ENCODE measurements at places on chromosomes 5 and 9.

DNA sequence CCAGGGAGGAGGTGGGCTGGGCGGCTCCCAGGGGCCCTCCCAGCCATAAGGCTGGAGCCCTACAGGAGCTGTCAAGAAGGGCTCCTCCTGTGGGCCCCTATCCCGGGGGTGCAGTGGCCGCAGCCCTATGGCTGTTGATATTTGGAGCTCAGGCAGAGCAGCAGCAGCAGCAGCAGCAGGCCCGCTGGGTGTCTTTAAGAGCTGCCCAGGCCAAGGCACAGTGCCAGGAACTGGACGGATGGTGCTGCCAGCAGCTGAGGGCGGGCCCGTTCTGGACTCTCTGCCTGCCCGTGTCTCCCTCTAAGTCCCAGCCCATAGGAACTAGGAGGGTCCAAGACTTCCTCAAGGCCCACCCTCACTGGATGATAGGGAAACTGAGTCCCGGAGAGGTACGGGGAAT lies 3.6 kb downstream of the AK1 start:
- no peaks in the 10 kb centered on the region for H3K27me3 ChIP-seq
- DNase-seq: no peak
- H3K4me3 ChIP-seq: no peak overlapping the region
- H3K27ac ChIP-seq: no peak overlapping the region
- H3K4me1 ChIP-seq: peaks cover 10% of the 10 kb centered on the region

- H3K4me1 ChIP-seq: peaks cover 6% of the 10 kb centered on the region
- no peaks in the 10 kb centered on the region for H3K27me3 ChIP-seq
- no peak overlapping the region for H3K4me3 ChIP-seq
- no peak overlapping the region for H3K27ac ChIP-seq
Observed at GRCh38 chr5:107602896-107603295, 67.8 kb downstream of the EFNA5 start.

DNA sequence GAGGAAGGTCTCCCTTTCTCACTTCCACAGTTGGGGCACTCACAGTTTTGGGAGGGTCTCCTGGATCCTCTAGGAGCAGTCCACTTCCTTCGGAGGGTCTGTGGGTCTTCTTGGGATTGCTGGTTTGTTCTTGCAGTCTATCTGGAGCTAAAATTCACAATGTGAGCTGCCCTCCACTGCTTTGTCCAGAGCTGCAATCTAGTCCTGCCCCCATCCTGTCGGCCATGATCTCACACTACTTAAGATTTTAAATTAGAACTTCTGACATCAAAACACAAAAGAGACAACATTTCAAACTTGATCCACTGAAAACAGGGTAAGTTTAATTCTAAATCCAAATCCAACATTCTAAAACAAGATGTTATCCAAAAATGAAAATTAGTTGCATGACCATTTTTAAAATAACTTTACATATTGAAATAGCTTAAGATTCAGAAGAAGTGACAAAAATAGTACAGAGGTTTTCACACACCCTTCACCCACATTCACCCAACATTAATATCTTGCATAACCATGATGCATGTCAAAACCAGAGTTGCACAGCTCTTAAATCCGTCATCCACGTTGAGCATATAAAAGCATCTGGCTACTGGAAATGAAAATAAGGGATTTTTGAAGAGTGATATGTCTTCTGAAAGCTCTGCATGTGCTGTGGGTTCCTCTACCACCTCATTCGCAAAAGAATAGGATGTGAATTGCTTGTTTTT lies 113.7 kb upstream of the EPB41L4A start:
- no peaks in the 10 kb centered on the region for H3K4me1 ChIP-seq
- no peak overlapping the region for H3K27ac ChIP-seq
- DNase-seq: no peak
- H3K4me3 ChIP-seq: no peak overlapping the region
- no peaks in the 10 kb centered on the region for H3K27me3 ChIP-seq

GRCh38 chr9:132182314-132183091 lies 20.6 kb downstream of the NTNG2 start:
- no peak for DNase-seq
- no peak overlapping the region for H3K4me3 ChIP-seq
- no peaks in the 10 kb centered on the region for H3K27me3 ChIP-seq
- H3K4me1 ChIP-seq: no peaks in the 10 kb centered on the region

DNA sequence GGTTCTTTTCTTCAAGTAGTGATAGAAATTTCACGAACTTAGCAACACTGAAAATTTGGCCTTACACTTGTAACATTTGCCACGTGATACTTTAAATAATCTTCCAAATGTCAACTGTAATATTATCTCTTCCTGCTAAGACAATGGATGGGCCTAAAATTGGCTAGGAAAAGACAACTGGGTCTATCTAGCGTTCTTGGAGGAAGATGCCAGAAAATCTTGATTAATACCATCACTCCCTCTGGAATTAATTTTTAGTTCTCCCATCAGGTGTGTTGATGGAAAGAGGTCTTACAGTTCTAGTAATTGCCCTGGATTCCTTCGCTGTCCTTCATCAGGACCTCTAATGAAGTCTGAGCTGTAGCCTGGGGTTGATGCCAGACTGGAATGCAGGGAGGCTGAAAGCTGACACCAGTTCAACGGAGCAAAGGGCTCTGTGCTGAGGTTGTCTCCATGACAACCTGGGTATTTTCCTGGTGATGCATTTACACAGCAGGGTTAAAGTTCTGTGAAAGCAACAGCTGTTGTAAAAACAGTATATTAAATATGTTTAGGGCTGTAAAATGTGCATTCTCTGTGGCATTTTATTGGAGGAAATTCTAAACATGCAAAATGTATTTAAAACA lies 92.3 kb downstream of the GAS1 start:
- H3K36me3 ChIP-seq: no peaks in the 10 kb centered on the region
- no peak overlapping the region for H3K4me3 ChIP-seq
- peak; percentile 62 for DNase-seq
- no peaks in the 10 kb centered on the region for H3K27me3 ChIP-seq
- no peak overlapping the region for H3K27ac ChIP-seq

DNA sequence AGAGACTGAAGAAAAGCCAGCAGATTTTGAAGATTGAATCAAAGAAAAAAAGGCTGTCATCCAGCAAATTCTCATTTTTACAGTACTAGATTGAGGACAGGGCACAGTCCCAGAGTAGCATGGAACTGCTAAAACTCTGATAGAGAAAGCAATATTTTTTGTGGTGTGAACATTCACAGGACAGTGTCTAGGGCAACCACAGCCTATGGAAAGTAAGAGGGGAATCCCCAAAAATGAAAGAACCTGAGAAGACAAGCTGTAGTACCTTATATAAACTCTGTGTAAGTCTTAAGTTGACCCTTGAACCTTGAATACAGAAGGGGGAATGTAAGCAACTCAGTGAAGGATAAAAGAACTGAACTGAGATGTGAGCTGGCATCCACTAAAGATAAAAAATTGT lies 540.3 kb downstream of the HINT1 start:
- no peaks in the 10 kb centered on the region for H3K36me3 ChIP-seq
- no peaks in the 10 kb centered on the region for H3K27me3 ChIP-seq
- H3K27ac ChIP-seq: no peak overlapping the region
- no peaks in the 10 kb centered on the region for H3K4me1 ChIP-seq

DNA sequence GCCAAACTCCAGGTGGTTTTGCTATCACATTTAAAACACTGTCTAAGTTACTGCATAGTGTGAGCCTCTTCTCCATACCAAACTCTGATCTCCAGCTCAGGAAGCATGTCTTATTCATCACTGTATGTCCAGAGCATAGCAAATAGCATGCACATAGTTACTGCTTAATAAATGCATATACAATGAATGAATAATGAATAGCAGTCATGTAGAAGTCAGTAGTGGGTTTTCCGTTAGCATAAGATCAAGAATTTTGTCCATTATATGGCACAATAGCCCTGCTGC lies 329.4 kb downstream of the ARRDC3 start:
- 0 out of 2 replicates have a peak, but pooled peaks cover 4% of the 10 kb centered on the region for H3K4me1 ChIP-seq
- H3K27me3 ChIP-seq: no peaks in the 10 kb centered on the region
- DNase-seq: no peak
- no peak overlapping the region for H3K4me3 ChIP-seq
- no peaks in the 10 kb centered on the region for H3K36me3 ChIP-seq
- no peak overlapping the region for H3K27ac ChIP-seq

DNA sequence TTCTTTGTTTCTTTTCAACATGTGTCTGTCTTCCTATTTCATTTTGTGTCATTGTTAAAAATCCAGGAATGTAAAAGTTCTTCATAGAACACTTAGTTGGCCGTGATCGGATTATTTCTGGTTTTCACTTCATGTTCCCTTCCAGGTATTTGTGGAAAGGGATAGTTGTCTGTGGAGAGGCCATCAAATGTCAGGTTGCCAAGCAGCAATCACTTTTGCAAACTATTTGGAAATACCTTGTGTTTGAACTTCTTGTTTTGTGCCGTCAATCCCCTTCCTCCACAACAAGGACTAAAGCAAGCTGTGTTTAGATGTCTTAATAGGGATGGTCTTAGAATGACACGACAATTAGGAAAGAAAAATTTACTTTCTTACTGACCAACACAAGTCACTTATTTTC lies 116.9 kb upstream of the MPDZ start:
- H3K36me3 ChIP-seq: no peaks in the 10 kb centered on the region
- H3K4me1 ChIP-seq: no peaks in the 10 kb centered on the region
- H3K27me3 ChIP-seq: no peaks in the 10 kb centered on the region
- H3K4me3 ChIP-seq: no peak overlapping the region
- H3K27ac ChIP-seq: no peak overlapping the region

GRCh38 chr5:53783624-53784228 lies 223.3 kb downstream of the NDUFS4 start:
- no peak overlapping the region for H3K4me3 ChIP-seq
- DNase-seq: no peak
- H3K36me3 ChIP-seq: no peaks in the 10 kb centered on the region
- no peak overlapping the region for H3K27ac ChIP-seq
- no peaks in the 10 kb centered on the region for H3K27me3 ChIP-seq

DNA sequence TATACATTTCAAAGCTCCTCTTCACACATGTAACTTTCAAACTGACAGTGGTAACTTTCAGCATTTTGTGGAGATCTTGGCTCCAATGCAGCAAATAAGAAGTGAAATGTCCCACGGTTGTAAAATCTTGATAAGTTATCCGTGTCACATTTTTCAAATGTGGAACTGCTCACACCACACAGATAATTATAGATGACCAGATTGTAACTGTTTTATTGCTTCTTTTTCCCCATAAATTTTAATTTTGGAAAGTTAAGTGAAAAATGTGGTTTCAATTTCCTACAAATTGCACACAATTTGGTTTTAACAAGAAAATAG lies 347.1 kb downstream of the EBF1 start:
- no peaks in the 10 kb centered on the region for H3K27me3 ChIP-seq
- DNase-seq: no peak
- H3K4me1 ChIP-seq: no peaks in the 10 kb centered on the region
- H3K4me3 ChIP-seq: no peak overlapping the region

DNA sequence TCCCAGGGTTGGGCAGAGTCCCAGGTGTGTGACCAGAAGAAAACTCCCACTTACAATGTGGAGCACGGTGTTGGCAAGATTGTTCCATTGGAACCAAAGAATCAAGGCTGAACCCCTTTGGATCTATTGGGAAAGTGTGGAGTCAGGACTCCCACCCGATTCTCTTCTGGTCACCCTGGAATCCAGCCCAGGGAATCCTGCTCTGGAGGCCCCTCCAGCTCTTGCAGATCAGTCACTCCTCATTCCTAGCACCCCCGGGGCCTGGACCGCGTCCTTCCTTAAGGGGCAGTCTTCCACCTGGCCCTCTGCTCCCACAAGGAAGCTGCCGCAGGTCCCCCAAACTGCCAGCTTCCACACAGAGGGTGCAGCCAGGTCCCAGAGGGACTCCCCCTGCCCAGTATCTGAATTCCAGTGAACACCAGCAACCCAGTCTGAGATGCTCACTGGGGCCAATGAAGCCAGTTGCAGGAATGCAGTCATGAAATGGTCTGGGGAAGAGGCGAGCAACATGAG lies 170.1 kb downstream of the GADD45G start:
- no peak for DNase-seq
- H3K4me3 ChIP-seq: no peak overlapping the region
- no peaks in the 10 kb centered on the region for H3K36me3 ChIP-seq
- no peaks in the 10 kb centered on the region for H3K27me3 ChIP-seq
- H3K4me1 ChIP-seq: peaks cover 9% of the 10 kb centered on the region

DNA sequence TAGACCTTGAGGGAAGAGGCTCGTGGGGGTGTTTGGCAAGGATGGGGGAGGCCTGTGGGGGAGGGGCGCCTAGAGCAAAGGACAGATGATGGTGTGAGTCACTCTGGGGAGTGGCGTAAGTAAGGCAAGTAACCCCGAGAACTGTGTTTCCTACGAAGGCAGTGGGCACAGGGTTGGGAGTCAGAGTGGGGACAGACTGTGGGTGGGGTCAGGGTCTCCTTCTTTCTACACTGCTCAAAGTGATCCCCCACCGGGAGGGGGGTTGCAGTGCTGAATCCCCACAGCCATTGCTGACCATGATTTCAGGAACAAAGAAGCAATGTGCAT lies 136.8 kb downstream of the TENT4A start:
- no peak for DNase-seq
- H3K27me3 ChIP-seq: no peaks in the 10 kb centered on the region
- H3K4me1 ChIP-seq: no peaks in the 10 kb centered on the region
- no peaks in the 10 kb centered on the region for H3K36me3 ChIP-seq
- H3K27ac ChIP-seq: no peak overlapping the region

DNA sequence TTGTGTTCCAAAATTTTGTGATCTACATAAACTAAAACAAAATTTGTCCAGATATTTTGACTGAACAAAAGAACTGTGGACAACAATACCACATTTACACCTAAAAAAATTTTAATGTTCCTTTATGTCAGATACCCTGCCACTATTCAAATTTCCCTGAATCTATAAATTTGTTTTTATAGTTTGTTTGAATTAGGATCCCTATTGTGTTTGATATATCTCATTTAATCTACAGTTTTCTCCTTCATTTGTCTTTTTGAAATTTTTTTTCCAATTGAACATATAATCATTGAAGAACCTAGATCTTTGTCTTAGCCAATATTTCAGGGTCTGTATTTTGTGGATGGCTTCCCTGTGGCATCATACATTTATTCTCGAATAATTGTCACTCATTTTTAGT lies 5.7 kb downstream of the AGGF1 start:
- H3K4me3 ChIP-seq: no peak overlapping the region
- H3K36me3 ChIP-seq: no peaks in the 10 kb centered on the region
- 0 out of 2 replicates have a peak, but pooled peaks cover 6% of the 10 kb centered on the region for H3K4me1 ChIP-seq
- H3K27me3 ChIP-seq: no peaks in the 10 kb centered on the region

DNA sequence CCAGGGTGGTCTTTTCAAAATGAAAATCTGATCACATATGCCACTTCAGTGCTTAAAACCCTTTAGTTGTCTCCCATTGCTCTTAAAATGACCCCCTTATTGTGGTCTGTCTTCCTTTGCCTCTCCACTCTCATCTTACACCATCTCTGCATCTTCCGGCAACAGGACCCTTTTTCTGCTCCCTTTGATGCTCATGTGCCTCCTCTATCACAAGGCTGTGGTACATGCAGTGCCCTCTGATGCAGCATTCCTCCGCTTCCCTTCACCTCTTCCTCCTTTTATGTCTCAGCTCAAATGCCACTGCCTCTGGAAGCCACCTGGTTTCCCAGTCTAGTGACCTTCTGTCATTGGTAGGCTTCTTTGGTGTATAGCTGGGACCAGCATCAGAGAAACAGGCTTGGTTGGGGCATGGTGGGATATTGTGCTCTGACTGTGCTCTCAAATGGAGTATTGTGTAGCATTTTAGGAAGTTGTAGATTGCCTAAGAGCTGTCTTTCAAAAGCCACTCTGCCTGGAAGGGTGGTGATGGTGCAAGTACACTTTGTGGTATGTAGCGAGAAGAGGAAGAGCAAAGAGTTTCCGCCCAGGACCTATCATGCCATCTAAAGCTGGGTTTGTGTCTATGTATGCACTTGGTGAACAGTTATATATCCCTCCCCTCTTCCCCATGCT lies 28.1 kb downstream of the ARHGAP26 start:
- peaks cover 50% of the 10 kb centered on the region for H3K4me1 ChIP-seq
- H3K4me3 ChIP-seq: no peak overlapping the region
- peak overlapping the region; percentile 14 for H3K27ac ChIP-seq
- no peak for DNase-seq
